Neuronal stem cell (in vitro differentiated cells): ENCODE measurements at places on chromosomes 12 and 14.
A peak's percentile ranks its signal among the peaks of the same experiment; 100 is the strongest.

DNA sequence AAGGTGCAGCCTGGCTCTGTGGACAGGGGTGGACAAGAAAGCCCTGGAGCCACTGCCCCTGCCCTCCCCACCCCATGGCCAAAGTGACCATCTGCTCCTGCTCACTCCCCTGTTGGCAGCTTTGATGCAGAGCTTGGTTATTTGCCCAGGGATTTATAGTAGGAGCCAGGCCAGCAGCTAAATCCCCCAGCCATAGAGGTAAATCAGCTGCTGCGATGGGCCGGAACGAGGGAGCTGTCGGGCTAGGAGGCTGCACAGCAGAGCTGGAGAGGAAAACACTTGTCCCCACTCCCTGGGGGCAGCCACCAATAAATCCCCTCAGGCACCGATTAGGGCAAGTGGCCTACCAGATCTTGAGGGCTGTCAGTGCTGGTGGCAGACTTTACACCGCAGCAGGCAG, 26.0 kb downstream of the SMUG1 start:
- H3K27ac ChIP-seq = no peak overlapping the region
- peaks cover 12% of the 10 kb centered on the region for H3K4me1 ChIP-seq
- no peaks in the 10 kb centered on the region for H3K36me3 ChIP-seq
- no peak overlapping the region for H3K4me3 ChIP-seq

DNA sequence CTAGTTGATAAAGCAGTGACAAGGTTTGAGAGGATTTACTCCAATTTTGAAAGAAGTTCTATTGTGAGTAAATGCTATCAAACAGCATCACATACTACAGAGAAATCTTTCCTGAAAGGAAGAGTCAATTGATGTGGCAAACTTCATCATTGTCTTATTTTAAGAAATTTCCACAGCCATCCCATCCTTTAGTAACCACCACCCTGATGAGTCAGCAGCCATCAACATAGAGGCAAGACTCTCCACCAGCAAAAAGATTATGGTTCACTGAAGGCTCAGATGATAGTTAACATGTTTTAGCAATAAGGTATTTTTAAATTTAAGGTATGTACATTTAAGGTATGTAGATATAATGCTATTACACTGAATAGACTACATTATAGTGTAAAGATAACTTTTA, 122.1 kb upstream of the ARHGAP5 start:
- no peak overlapping the region for H3K4me3 ChIP-seq
- peaks cover 12% of the 10 kb centered on the region for H3K4me1 ChIP-seq
- peaks cover 11% of the 10 kb centered on the region for H3K27me3 ChIP-seq
- H3K27ac ChIP-seq = no peak overlapping the region
- H3K36me3 ChIP-seq = no peaks in the 10 kb centered on the region
- DNase-seq = no peak

DNA sequence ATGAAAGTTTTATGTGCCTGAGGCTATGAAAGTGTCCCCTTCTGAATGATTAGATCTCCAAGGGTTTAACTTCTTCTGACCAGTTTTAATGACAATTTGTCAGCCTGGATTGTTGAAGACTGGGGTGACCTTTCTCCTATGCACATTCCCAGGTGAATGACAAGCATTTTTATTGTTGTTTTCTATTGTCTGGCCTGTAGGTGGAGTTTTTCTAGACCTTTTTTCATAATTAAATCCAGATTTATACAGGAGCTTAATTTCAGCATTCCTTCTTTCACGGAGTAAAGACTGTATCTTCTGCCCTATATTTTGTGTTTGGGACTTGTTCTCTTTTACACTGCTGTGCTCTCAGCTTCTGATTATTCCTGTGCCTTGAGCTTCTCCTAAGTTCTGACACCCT, 125.0 kb upstream of the FAR2 start:
- H3K27ac ChIP-seq = no peak overlapping the region
- no peak overlapping the region for H3K4me3 ChIP-seq
- no peaks in the 10 kb centered on the region for H3K36me3 ChIP-seq
- H3K4me1 ChIP-seq = peaks cover 2% of the 10 kb centered on the region

- peaks cover 47% of the 10 kb centered on the region for H3K27me3 ChIP-seq
- no peak for DNase-seq
- no peaks in the 10 kb centered on the region for H3K36me3 ChIP-seq
- peaks cover 36% of the 10 kb centered on the region for H3K4me1 ChIP-seq
- H3K4me3 ChIP-seq = no peak overlapping the region
- H3K27ac ChIP-seq = no peak overlapping the region
These were observed 18.2 kb upstream of the FIGNL2 start for GRCh38 chr12:51866762-51867161.

- H3K4me1 ChIP-seq = peaks cover 4% of the 10 kb centered on the region
- H3K27ac ChIP-seq = no peak overlapping the region
- no peak overlapping the region for H3K4me3 ChIP-seq
- H3K27me3 ChIP-seq = no peaks in the 10 kb centered on the region
- DNase-seq = no peak
These were observed 119.6 kb downstream of the SLC8A3 start for GRCh38 chr14:70069186-70069585.

- peaks cover 25% of the 10 kb centered on the region for H3K36me3 ChIP-seq
- H3K27ac ChIP-seq = no peak overlapping the region
- no peak overlapping the region for H3K4me3 ChIP-seq
- peaks cover 12% of the 10 kb centered on the region for H3K4me1 ChIP-seq
These were observed 2.1 kb upstream of the TEX52 start for GRCh38 chr12:2858944-2859421.

DNA sequence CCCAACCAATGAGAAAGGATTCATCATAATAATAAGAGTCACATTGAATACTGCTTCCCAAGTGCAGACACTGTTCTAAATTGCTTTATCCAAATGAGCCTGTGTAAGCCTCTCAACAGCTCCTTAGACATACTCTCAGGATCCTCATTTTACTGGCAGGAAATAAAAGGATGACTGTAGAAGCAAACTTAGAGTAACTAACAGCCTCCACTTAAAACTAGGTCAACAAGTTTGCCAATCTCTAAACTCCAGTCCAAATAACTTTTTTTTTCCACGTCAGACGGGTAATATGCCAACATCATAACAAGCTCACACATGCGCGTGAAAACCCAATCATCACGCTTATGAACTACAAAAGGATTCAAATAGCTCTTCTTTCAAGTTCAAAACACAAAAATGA, 15.3 kb upstream of the DPF3 start:
- no peak overlapping the region for H3K4me3 ChIP-seq
- H3K27ac ChIP-seq = no peak overlapping the region
- no peak for DNase-seq

- H3K36me3 ChIP-seq = no peaks in the 10 kb centered on the region
- H3K4me3 ChIP-seq = no peak overlapping the region
- H3K27me3 ChIP-seq = no peaks in the 10 kb centered on the region
- DNase-seq = no peak
- H3K4me1 ChIP-seq = no peaks in the 10 kb centered on the region
These were observed 169.5 kb upstream of the EGLN3 start for GRCh38 chr14:34120185-34120977.

DNA sequence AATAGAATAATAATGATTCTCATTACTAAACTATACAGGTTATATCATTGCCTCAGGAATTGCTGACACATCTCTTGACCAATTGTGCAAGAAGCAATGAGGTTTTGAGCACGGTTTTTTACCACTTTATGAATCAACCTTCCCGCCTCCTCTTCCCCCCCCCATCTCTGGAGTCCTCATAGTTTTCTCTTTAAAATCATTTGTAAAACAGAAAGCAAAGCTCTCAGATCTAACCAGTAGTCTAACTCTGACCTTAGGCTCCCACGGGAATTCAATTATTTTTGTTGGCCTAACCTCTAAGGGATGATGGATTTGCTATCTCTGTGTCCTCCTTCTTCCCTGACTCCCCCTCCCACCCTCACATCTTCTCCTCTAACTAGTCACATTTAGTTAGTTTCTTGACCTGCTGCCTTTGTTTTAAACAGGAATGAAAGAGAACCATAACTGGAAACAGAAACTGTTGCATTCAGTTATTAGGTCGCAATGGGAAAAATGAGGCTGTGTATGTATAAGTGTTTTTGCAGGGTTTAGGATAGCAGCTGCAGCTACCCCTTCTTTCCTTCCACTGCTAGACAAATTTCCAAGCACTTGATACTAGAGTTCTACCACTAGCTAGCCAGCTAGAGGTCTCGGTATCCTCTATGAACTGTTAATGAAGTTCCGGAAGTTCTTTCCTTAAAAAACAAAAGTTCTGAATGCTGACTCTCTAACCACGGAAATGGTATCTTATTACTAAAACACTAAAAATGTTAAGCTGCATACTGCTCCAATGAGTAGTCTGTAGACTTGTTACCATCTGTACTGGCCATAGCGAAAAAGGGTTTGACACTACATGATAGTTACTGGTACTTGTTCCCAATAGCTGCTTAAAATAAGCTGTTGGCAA, 65.4 kb downstream of the TAOK3 start:
- no peaks in the 10 kb centered on the region for H3K4me1 ChIP-seq
- no peak for DNase-seq
- H3K36me3 ChIP-seq = no peaks in the 10 kb centered on the region

- H3K36me3 ChIP-seq = no peaks in the 10 kb centered on the region
- H3K27me3 ChIP-seq = no peaks in the 10 kb centered on the region
- peak overlapping the region; percentile 97 for H3K27ac ChIP-seq
These were observed 920 bp downstream of the CDK17 start for GRCh38 chr12:96399120-96399918.

DNA sequence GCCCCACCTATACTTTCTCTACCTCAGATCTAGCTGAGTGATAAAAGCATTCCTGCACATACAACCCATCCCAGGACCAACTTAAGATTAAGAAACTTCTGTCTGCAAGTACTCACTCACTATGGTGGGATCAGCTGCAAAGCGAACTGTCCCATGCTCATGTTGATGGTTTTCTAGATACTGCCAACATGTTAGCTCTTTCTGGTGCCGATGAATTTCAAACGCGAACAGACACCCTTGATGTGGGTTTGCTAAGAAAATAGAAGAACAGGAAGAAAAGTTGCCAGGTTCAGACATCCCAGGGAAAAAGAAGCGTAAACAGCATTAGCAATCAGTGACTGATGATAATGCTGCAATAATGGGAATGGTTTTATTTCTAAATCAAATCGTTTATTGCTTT, 1.5 kb upstream of the SLC39A2 start:
- no peaks in the 10 kb centered on the region for H3K27me3 ChIP-seq
- DNase-seq = no peak
- no peak overlapping the region for H3K27ac ChIP-seq
- H3K4me1 ChIP-seq = no peaks in the 10 kb centered on the region
- no peak overlapping the region for H3K4me3 ChIP-seq

- peaks cover 7% of the 10 kb centered on the region for H3K4me1 ChIP-seq
- no peak overlapping the region for H3K4me3 ChIP-seq
- no peaks in the 10 kb centered on the region for H3K27me3 ChIP-seq
- DNase-seq = no peak
These were observed 105.7 kb downstream of the GCH1 start for GRCh38 chr14:54796961-54797360.

DNA sequence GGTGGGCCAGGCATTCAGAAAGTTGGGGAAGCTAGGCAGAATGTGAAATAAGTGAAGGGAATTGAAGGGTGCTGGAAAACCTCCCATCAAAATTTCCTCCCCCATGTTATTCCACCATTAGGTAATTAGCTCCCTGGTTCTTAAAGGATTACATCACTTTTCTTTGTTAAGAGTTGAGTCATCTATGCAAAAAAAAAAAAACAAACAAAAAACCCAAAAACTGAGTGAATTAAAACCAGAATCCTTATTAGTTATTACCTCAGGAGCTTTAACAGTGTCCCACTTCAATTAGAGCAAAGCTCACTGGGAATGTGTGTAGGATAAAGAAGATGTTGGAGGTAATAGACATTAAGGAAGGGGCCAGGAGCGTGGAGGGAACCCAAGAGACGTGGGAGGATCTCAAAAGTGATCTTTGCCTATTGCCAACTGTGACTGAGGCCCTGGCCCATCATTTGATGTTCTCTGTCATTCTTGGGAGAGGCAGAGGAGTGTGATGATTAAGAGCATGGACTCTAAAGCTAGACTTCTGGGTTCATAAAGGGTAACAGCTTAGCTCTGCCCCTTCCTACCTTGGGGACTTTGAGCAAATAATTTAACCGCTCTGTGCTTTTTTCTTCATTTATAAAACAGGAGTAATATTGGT, 364.7 kb downstream of the APAF1 start:
- DNase-seq = no peak
- no peaks in the 10 kb centered on the region for H3K36me3 ChIP-seq
- no peak overlapping the region for H3K4me3 ChIP-seq
- peaks cover 4% of the 10 kb centered on the region for H3K4me1 ChIP-seq
- no peak overlapping the region for H3K27ac ChIP-seq

DNA sequence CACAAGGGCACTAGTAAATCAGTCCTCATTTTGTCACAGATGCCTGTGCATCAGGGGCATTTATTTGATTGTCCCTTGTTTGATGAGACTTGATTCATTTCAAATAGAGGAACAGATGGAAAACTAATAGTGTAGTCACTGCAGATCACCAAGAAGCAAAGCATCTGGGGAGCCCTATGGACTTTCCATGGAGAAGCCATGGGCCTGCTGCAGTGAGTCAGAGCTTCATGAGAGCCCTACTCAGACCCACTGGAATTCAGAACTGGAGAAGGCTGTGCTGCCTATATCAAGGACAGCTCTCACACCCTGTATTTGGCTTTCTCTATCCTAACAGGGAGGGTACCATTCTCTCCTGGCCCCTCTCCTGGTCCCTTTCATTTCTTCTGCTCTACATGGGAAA, 126.2 kb downstream of the GRIP1 start:
- no peak overlapping the region for H3K27ac ChIP-seq
- H3K27me3 ChIP-seq = no peaks in the 10 kb centered on the region
- no peaks in the 10 kb centered on the region for H3K4me1 ChIP-seq
- no peaks in the 10 kb centered on the region for H3K36me3 ChIP-seq
- H3K4me3 ChIP-seq = no peak overlapping the region

- H3K36me3 ChIP-seq = peaks cover 3% of the 10 kb centered on the region
- H3K27me3 ChIP-seq = no peaks in the 10 kb centered on the region
- H3K4me3 ChIP-seq = no peak overlapping the region
- H3K4me1 ChIP-seq = peaks cover 4% of the 10 kb centered on the region
- no peak for DNase-seq
- H3K27ac ChIP-seq = no peak overlapping the region
These were observed 63.4 kb downstream of the LGMN start for GRCh38 chr14:92684801-92685560.

- DNase-seq = no peak
- no peak overlapping the region for H3K27ac ChIP-seq
- H3K4me1 ChIP-seq = no peaks in the 10 kb centered on the region
- H3K36me3 ChIP-seq = no peaks in the 10 kb centered on the region
- H3K4me3 ChIP-seq = no peak overlapping the region
- H3K27me3 ChIP-seq = no peaks in the 10 kb centered on the region
These were observed 4.7 kb upstream of the TC2N start for GRCh38 chr14:91872011-91872501.

DNA sequence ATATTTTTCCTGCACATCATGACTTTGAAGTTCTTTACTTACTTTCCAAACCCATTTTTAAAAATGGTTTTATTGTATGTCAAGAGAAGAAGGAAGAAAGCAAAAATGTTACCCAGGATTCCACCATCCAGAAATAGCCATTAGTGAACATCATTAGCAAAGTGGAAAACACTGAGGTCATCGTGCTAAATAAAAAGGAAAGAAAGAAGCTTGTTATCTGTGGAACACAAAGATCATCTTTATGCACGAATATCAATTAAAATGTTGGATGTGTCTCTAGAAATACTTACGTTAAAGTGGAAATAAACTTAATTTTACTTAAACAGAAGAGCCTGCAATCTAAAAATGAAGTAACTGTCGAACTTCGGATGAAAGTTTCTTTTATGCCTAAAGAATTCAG, 27.3 kb downstream of the SFSWAP start:
- no peak overlapping the region for H3K4me3 ChIP-seq
- H3K36me3 ChIP-seq = peaks cover 92% of the 10 kb centered on the region
- H3K27me3 ChIP-seq = no peaks in the 10 kb centered on the region
- no peaks in the 10 kb centered on the region for H3K4me1 ChIP-seq
- H3K27ac ChIP-seq = no peak overlapping the region
- no peak for DNase-seq
